BJ (cell line): ENCODE measurements at places on chromosomes 4 and X. TPM values are rescaled to one million over a fixed set of nuclear protein-coding genes. Genes with fewer than 3 reads are reported as not detected.

DNA sequence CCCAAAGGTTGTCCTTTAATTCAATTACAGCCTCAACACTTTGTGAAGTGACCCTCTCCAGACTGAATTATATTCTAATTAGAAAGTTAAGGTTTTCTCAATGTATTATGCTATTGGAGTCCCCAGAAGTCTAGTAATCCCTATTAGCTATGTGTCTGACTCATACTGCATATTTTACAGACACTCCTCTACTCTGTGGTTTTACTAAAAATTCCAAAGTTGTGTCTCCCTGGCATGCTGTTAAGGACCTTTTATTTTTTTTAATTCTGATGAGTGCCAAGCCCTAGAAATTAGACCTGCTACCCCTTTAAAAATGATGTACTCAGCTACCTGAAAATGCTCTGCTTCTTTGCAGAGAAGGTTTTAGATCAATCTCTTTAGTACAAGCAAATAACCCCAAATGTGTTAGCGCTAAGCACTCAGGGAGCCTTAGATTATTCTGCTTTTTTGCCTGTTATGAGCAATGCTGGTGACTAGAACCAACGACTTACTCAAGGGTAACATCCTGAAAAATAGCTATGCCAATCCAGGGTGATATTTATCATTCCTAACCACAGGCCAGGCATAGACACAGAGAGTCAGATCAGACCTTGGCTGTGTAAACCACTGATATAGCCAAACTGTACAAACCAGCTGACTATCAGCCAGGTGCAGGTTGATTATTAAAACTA, 26.1 kb upstream of the CXCL13 start:
- peak; percentile 63 for DNase-seq

DNA sequence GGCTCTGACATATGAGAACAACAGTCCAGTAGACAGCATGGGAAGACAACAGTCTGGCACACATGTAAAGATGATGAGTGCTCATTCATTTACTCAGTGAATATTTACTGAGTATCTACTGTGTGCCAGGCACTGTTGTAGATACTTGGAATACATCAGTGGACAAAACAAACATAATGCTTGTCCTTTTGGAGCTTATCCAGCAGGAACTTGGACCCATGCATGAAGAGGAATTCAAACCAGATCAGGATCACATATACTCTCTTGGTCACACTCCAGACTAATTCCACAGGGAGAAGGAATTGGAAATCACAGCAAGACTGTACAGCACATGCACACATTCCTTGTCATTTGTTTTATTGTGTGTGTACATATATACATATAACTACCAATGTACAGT, 217.6 kb upstream of the TTC29 start:
- no peak for DNase-seq

Gene DNAJB14
- polyA plus RNA-seq = 15.9 and 30.1 TPM in 2 replicates

Gene NAT8L
- 0.02 and 0.04 TPM in 2 replicates for polyA plus RNA-seq

Gene PRKX
- polyA plus RNA-seq = 5.7 and 6.5 TPM in 2 replicates

Gene GEMIN8
- 20.7 and 21.5 TPM in 2 replicates for polyA plus RNA-seq

Gene IL13RA2
- polyA plus RNA-seq = 0.44 and 0.99 TPM in 2 replicates
